NCI-H524 (cell line): ENCODE measurements at places on chromosomes 11 and 22.

DNA sequence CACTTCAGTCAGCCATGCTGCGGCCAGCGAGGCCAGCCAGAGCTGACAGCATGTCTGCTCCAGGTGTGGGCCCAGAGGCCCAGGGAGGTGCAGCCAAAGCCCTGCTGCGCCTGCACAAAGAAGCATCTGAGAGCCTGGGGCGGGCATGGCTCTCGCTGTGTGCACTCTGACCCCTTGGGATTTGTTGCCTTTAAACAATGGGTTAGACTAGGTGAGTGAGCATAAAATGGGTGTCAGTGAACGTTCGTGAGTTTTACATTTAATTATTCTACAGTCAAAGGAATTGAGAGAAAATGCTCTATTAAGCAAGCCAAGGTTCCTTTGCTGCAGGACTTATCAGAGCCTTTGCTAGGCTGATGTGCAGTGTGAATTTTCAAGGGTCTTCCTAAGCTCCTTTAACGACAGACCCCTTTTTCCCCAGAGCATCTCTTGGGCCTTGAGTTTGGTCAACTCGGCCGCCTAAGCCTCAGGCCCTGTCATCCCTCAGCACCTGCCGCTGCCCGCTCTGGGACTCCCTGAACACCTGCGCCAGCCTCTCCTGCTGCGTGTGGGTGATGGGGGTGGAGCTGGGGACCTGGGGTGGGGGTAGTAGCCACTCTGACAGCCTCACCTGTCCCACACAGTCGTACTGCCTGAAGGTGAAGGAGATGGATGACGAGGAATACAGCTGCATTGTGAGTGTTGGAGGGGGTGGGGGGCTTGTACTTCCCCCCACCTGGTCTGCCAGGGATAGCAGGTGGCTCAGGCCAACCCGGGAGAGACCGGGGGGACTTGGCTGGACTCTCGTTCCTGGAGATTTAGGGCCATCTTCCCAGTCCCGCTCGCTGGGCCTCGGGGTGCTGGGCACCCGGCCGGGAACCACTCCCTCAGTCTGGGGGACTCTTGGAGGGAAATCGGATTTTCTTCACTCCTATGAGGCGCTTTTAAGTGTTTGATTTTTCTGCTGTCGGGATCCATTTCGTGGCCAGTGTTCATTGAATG, 10.5 kb downstream of the SLC16A8 start:
- DNase-seq, result no peak

GRCh38 chr22:36901411-36902142, 11.9 kb upstream of the CSF2RB start:
- DNase-seq, result no peak

DNA sequence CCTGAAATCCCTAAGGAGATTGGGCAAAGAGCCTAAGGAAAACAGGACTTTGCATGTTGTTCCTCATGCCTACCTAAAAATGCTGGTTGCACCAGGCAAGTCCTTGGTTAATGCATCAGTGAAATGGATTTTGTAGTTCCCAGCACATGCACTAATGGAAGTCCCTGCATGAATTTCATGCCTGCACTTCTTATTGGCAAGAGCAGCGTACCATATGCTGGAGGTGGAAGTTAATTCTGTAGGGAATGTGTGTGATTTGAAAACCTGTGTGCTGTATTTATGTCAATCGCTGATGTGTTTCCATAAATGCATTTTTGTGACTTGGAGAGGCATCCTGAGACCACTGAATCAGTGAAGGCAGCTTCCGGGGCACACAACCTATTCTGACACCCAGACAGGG, 140.3 kb upstream of the MTNR1B start:
- DNase-seq, result no peak

- DNase-seq, result no peak
Observed at GRCh38 chr22:43205748-43206508, 19.0 kb upstream of the TTLL12 start.

DNA sequence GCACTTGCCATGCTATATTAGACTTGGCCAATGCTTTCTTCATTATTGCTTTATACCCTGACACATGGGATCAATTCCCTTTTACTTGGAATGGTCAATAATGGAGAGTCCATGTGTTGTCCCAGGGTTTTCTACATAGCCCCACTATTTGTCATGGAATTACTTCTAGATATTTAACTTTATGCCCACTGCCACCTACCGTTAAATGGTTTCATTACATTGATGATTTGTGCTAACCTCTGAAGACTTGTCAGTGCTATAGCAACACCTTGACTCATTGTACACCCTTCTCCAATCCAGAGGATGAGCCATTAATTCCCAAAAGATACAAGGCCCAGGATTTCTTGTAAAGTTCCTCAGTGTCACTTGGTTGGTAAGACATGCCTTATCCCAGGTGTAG, 31.4 kb upstream of the SLC22A25 start:
- no peak for DNase-seq

GRCh38 chr22:37282385-37282677, at the start of gene CYTH4:
Gene CYTH4, plus strand, starts transcription at chr22:37282508. Its CDS starts 62 bp downstream, at chr22:37282570.
- no peak for DNase-seq

- no peak for DNase-seq
Observed at GRCh38 chr22:45871721-45872120, 105.2 kb downstream of the WNT7B start.

DNA sequence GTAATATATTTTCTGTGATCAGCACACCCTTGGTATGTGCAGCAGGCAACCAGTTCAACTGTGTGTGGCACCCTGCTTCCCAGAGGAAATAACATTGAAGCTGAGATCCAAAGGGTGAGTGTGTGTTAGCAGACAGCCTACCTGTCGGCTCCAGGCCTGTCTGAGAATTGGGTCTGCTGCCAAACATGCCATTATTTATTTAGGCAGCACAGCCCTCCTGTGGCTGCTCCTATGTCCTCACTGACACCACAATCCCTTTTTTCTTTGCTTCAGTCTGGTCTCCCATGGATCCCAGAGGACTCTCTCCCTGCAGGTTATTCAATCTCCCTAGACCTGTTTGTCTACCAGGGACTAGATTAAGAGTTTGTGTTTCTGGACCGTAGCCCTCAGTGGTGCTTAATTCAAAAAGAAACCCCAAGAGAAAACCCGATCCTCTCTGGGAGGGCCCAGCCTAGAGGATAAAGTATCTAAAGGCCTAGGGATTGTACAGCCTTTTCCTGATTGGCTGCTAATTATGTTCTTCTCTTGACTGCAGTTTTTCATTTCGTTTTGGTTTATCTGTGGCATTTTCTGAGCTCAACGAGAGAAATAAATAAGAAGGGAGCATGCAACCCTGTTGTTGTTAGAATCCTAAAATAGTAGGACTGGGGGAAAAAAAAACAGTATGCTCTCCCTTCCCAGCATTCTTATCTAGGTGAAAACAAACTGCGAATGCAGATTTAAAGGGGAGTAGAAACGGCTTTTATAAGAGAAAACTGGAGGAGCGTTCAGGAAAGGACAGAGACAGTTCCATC, 24.1 kb downstream of the KCNE3 start:
- DNase-seq, result peak; percentile 22

DNA sequence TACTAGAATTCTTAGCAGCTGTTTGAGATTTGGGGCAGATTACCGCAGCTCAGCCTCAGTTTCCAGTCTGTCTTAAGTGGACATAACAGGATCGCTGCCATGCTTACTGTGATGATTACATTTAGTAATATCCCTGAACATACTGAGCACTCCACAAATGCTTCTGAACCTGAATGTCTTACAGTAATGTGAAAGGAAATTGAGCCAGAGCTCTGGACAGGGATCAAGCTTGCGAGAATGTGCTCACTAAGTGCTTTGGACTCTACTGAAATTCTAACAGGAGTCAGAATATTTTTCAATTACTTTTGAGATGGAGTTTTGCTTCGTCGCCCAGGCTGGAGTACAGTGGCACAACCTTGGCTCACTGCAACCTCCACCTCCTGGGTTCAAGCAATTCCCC, 118.6 kb upstream of the RASSF10 start:
- DNase-seq, result no peak
